ENCODE measurements at places on chromosomes 3 and 15.
A peak's percentile ranks its signal among the peaks of the same experiment; 100 is the strongest.

DNA sequence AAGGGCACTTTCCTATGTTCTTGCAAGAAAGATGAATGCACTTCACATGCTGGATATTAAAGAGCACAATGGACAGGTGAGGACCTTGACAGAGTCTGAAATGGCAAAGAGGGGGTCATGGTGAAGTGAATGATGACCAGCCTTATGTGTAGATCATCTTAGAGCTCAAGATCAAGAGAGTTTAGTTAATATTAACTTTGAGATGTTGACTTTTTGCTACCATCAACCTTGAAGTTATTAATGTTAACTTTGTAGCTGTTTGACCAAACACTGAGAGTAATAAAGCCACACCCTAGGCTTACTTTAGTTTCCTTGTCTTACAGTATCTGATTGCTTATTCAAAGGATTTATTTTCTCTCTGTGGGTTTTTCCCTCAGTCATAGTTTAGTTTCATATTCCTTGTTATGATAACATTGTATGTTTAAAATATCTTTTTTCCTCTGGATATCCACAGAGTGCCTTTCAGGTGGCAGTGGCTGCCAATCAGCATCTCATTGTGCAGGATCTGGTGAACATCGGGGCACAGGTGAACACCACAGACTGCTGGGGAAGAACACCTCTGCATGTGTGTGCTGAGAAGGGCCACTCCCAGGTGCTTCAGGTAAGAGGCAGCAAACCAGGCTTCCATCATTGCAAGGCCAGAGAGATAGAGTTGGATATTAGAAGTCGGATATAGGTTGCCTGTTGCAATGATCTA, 5.4 kb downstream of the NFKBIZ start:
- no peak for DNase-seq

DNA sequence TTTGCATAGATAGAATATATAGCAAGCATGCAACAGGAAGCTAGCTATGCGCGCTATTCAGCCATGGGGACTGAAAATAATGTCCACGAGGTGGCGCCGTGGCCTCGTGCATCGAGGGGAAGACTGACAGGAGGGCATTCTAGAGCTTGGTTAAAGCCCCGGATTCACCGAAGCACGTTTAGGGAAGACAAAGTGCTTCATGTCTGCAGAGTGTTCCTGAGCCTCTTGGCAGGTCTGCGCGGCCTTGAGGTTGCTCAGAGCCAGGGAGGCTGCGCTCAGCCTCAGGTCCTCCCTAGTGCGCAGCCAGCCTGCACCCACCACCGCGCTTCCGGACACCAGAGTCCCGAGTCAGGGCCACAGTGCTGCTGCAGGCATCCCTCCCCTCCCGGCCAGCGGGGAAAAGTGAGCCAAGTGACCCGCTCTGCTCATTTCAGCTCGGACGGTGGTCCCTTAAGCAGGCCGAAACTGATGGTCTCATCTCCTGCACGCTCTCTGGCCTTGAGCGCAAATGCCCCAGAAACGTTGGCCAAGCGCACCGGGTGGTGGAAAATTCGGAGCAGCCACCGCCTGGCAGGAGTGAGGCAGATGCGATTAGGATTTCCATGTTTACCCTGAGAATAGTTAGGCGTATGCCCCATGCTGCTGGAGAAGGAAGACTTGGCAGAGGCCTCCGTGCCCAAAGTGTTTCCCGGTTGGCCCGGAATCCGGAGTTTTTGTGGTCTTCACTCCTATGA, 24.8 kb downstream of the GABRA5 start:
- DNase-seq = peak; percentile 28

DNA sequence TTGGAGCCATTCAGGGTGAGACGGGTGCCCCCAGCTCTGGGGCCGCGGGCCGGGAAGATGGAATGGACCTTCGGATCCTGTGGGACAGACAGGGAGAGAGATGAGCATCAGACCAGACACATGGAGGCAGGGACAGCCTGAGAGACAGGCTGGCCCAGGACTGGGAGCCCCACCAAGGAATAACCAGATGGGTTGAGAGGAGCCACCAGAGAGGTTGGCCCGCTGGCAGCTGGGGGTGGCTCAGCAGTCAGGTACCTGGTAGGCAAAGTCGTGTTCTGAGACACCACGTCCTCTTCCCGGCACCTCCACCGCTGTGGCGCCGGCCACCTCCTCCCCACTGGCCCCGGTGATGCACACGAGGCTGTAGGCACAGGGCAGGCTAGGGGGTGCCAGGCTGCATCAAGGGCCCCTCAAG, 13.8 kb downstream of the PLXNB1 start:
- no peak for DNase-seq

GRCh38 chr3:18018491-18019160, 276.2 kb upstream of the TBC1D5 start:
- no peak for DNase-seq

- DNase-seq = no peak
Measured at GRCh38 chr15:70473581-70474370, 289.6 kb downstream of the UACA start.

DNA sequence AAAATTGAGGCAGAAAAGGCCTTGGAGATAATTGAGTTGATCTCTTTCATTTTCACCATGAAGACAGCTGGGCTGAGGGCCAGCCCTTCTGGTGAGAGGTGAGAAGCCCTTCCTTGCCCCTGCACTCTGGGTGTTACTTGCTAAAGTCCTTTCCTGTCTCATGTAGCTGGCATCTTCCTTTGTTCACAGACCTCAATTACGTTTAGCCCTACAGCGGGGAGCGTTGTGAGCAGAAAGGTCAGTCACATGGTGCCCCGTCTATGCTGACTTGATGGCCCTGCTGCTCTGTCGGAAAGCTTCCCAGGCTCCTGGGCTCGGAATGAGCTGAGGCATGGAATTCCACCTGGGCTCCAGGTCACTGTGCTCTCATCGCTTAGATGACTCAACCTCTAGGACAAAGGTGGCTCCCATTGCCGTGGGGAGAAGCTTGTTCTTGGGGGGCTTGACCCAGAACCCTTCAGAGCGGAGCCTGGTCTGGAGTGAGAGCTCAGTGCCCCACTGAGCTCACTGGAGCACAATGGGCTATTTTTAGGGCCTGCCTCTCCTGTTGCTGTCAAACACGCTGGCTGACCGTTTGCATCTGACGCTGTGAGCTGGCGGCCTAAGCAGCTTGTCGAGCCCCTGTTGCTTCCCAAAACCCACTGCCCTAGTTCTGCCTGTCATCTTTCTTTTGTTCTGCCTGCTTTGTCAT, 47.0 kb downstream of the RPLP1 start:
- no peak for DNase-seq

DNA sequence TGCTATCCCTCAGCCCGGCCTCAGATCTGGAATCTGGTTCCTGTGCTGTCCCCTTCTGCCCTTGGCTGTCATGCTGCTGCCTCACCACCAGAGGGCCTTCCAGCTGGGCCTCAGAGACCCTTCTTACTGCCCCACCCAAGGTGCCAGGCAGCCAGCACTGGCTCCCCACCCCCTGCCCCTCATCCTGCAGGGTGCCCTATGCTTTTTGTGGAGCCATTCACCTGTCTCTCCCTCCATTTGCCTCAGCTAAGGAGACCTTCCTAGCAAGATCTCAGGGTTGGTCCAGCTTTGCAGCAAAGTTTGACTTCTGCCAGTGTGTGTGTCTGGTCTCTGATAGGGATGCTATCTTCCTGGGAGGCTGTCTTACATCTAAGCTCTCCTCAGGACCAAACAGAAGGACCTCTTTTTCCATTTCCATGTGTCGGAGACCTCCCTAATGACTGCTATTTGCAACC, 1.9 kb upstream of the VWA5B2 start:
- peak; percentile 48 for DNase-seq

DNA sequence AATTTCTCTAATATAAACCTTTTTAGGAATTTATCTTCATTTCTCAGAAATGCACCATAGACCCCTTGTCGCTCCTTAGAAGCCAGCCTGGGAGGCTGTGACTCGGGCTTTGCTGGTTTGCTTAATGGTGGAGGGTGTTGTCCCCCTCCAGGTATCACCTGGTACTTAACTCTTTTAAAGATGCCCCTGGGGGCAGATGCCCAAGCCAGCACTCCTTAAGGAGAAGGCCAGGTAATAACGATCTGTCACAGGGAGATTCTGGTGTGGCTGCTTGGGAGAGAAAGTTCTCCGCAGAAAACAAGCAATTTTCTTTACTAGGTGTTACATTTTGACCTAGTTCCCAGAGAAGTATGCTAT, 22.3 kb downstream of the EHD4 start:
- DNase-seq = no peak

GRCh38 chr3:186182850-186183249, 74.0 kb upstream of the ETV5 start:
- no peak for DNase-seq

DNA sequence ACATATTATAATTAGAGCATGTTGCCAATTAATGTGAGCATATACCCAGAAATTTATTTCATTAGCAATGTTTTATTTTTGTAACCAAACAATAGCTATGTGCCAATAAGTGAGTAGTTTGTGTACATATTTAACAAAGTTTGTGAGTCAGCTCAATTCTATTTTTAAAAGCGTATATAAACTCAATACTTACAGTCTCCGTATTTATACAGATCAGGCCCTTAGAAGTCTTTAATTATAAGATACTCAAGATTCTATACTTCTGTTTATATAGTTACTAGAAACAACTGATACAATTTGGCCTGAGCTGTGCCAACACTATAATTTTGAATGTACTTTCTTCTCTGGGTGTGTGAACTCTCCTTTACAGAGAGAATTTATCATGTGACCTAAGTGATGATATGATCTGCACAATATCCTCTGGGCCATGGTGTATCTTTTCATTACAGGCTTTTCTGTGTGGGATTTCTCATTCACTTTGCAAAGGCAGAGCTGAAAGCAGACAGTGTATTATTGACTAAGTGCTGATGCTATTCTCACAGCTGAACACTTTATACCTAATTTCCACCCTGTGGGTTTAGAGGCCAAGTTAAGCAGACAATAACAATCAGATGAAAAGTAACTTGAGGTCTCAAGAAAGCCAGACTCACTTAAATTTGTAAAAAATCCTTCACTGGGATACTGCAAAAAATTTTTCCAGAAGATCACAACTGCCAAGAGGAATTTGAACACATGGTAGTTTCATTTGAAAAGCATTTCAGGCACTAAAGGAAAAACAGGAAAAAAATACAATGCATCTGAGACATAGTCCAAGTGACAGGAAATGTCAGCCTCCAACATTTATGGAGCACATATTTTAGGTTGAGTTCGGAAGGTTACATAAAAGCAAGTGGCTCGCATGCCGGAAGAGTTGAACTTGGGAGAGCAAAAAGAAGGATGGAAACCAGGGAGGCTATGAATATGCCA, 277.9 kb upstream of the SEMA6D start:
- DNase-seq = no peak

- DNase-seq = no peak
Measured at GRCh38 chr15:75227663-75228280, 26.1 kb downstream of the C15orf39 start.

- DNase-seq = peak; percentile 59
Measured at GRCh38 chr3:126903521-126903920, 79.4 kb upstream of the PLXNA1 start.

GRCh38 chr15:70463453-70463834, 299.9 kb downstream of the UACA start:
- DNase-seq = no peak

DNA sequence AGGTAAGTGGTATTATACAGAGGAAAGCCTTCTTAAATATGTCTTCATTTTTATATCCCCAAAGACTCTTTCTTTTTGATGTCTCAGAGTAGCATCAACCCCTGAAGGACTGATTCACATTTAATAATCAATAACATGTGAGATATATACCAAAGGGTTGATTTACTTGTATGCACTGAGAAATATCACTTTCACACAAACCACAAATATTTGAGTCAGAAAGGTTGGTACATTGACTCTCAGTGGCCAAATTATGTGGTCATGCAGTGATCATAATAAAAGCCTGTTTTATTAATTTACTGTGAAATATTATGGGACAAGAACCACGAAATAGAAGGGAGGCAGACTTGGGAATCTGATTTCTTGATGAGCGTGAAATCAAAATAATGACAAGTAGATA, 329.0 kb downstream of the GBE1 start:
- DNase-seq = no peak

GRCh38 chr3:168156479-168156878, 60.8 kb upstream of the GOLIM4 start:
- no peak for DNase-seq

- DNase-seq = no peak
Measured at GRCh38 chr3:26369133-26369532, 253.4 kb upstream of the LRRC3B start.

DNA sequence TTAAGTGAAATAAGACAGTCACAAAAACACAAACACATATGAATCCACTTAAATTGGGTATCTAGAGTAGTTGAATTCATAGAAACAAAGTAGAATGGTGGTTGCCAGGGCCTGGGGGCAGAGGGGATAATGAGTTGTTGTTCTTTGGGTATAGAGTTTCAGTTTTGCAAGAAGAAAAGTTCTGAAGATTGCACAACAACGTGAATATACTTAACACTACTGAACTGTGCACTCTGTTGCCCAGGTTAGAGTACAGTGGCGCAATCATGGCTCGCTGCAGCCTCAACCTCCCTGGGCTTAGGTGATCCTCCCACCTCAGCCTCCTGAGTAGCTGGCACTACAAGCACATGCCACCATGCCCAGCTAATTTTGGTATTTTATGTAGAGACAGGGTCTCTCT, 14.9 kb downstream of the GRAMD2A start:
- peak; percentile 57 for DNase-seq

GRCh38 chr3:66437341-66437929, 63.4 kb downstream of the LRIG1 start:
- no peak for DNase-seq

- no peak for DNase-seq
Measured at GRCh38 chr15:48076454-48076853, 44.3 kb upstream of the SLC24A5 start.

- no peak for DNase-seq
Measured at GRCh38 chr3:42667523-42668412, 14.3 kb downstream of the ZBTB47 start.

- no peak for DNase-seq
Measured at GRCh38 chr3:142077859-142078500, 71.4 kb downstream of the TFDP2 start.

DNA sequence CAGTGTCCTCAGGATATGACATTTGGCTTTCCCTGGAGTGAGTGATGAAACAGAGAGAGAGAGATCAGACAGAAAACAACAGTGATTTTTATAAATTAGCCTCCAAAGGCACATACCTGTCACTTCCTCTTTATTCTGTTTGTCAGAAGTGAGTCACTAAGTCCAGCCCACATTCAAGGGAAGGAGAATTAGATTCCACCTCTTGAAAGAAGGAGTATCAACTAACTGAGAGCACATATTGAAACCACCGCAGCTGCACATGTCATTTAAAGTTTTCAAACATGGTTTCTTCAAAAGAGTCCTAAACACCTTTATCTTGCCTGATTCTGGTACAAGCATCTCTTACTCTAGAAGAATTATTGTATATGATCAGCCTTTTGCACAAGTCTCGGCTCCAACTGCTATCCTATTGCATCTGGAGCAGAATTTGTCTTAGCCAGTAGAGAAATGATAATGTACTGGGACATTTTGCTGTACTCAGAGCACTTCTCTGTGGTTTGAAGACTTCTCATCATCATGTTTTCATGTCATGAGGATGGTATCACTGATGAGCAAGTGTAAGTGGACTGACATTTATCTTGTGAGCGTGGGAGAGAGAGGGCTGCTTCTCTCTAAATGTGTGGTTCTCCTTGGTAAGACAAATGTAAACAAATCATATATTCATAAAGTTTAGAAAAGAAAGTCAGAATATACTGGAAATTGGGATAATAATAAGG, 338.9 kb upstream of the CFAP20DC start:
- no peak for DNase-seq

GRCh38 chr3:154973851-154974250, 106.3 kb upstream of the MME start:
- no peak for DNase-seq

GRCh38 chr15:95663156-95664100, 667.1 kb upstream of the NR2F2 start:
- no peak for DNase-seq

Data from PC-9 (cell line).